ENCODE measurements at places on chromosomes 13 and 19. TPM values are rescaled to one million over a fixed set of nuclear protein-coding genes. Genes with fewer than 3 reads are reported as not detected.

The CEACAM7 gene
- polyA plus RNA-seq = not detected

The NXNL1 gene
- not detected for polyA plus RNA-seq

The KLK15 gene
- not detected for polyA plus RNA-seq

DNA sequence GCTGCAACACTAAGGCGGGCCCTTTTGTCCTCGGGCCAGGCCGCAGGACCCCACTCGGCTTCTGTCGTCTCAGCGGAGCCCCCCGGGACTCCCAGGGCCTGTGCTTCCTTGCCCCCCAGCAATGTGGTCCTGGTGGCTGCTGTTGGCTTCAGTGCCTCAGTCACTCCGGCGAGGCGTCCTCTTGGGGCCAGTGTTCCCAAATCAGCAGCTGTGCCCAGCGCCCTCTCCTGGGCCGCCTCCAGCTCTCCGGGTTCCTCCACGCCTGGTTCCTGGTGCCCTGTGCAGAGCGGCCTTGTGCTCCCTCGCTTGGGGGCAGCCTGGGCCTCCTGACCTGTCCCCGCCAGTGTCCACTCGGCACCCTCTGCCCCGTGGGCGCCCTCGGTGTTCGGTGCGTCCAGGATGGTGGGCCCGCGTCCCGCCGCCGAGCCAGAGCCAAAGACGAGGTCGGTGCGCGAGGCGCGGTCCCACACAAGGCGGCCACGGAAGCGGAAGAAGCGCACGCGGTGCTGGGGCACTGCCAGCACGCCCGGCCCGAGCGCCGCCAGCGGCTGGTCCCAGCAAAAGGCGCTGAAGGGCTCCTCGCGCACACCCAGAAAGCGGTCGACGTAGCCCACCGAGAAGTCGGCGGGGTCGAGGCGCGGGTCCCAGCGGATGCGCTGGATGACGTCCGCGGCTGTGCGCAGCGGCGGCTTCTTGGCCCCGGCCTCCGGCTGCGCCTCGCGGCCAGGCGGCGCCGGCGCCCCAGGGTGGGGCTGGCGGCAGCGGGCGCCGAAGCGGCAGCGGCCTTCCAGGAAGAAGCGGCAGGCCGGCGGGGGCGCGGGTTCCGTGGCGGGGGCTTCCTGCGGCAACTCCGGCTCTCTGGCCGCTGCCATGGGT, 685 bp downstream of the LENG9 start:
- DNase-seq = no peak

DNA sequence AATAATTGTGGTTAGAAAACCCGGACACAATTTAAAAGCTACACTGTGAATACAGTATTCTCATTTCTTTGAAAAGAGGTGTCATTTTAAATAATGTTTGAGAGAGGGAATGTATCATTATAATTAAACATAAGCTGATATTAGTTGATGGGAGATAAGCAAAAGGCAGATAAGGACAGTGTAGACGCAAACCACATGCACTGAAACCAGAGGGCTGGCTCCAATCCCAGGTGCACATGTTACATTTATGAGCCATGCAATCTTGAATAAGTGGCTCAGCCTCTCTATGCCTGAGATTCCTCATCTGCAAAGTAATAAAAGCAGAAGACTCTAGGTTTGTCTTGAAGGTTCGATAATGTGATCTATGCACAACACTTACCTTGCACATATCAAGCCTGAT, 238.7 kb downstream of the EFNB2 start:
- no peak for DNase-seq

DNA sequence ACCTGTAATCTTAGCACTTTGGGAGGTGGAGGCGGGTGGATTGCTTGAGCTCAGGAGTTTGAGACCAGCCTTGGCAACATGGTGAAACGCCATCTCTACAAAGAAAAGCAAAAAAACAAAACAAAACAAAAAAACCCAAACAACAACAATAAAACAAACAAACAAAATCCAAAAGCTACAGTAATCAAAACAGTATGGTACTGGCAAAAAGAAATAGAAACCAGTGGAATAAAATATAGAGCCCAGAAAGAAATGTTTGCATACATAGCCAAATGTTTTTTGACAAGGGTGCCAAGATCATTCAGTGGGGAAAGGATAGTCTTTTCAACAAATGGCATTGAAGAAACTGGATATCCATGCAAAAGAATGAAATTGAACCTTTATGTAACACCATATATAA, 11.5 kb downstream of the CEACAM1 start:
- DNase-seq = no peak

GRCh38 chr19:12969292-12969988, at the start of gene DAND5:
Gene DAND5, plus strand, starts transcription at chr19:12969576. Its CDS starts 85 bp downstream, at chr19:12969661.
- no peak for DNase-seq

GRCh38 chr19:32067685-32068084, 277.7 kb upstream of the ZNF507 start:
- DNase-seq = no peak

- no peak for DNase-seq
Measured at GRCh38 chr13:52393572-52394357, 12.2 kb downstream of the THSD1 start.
